ENCODE measurements at places on chromosomes 12 and 14. TPM values are rescaled to one million over a fixed set of nuclear protein-coding genes. Genes with fewer than 3 reads are reported as not detected.

OR6C74 gene
- not detected for total RNA-seq

GALNT8 gene
- not detected for total RNA-seq

C3AR1 gene
- 0.15 TPM for total RNA-seq

KRAS gene
- 27.5 TPM for total RNA-seq

- H3K4me3 ChIP-seq: no peak overlapping the region
- peaks cover 25% of the 10 kb centered on the region for H3K36me3 ChIP-seq
- DNase-seq: no peak
Observed at GRCh38 chr12:66388517-66388916, 86.2 kb downstream of the HELB start.

DNA sequence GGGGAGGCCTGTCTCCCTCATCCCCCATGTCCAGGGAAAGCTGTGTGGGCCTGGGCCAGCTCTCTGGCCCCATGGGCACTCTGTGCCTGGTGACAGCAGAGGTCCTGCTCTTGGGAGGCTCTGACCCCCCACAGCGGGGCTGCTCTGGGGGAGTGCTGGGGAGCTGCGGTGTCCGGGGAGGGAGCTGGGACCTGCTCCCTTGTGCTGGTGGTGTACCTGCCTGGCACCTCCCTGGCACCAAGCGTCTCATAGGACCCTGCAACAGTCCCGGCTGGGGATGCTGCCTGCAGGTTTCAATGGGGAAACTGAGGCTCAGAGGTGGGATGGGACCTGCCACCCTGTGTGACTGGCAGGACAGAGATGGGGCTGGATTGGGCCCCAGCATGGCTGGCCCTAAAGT lies 111.3 kb downstream of the KIF26A start:
- H3K4me1 ChIP-seq: no peaks in the 10 kb centered on the region
- no peaks in the 10 kb centered on the region for H3K36me3 ChIP-seq
- no peaks in the 10 kb centered on the region for H3K27me3 ChIP-seq
- no peak overlapping the region for H3K27ac ChIP-seq
- H3K4me3 ChIP-seq: no peak overlapping the region

GRCh38 chr12:57902478-57902969 lies 38.8 kb upstream of the ATP23 start:
- no peaks in the 10 kb centered on the region for H3K36me3 ChIP-seq
- H3K4me1 ChIP-seq: peaks cover 19% of the 10 kb centered on the region
- no peak for DNase-seq
- H3K4me3 ChIP-seq: no peak overlapping the region
- H3K27ac ChIP-seq: no peak overlapping the region

GRCh38 chr12:41992692-41993215 lies 151.9 kb downstream of the GXYLT1 start:
- H3K27ac ChIP-seq: no peak overlapping the region
- no peaks in the 10 kb centered on the region for H3K36me3 ChIP-seq
- DNase-seq: no peak
- no peak overlapping the region for H3K4me3 ChIP-seq
- H3K4me1 ChIP-seq: no peaks in the 10 kb centered on the region
- H3K27me3 ChIP-seq: no peaks in the 10 kb centered on the region

- H3K4me1 ChIP-seq: no peaks in the 10 kb centered on the region
- no peaks in the 10 kb centered on the region for H3K36me3 ChIP-seq
- H3K4me3 ChIP-seq: no peak overlapping the region
- H3K27ac ChIP-seq: no peak overlapping the region
- no peaks in the 10 kb centered on the region for H3K27me3 ChIP-seq
- no peak for DNase-seq
Observed at GRCh38 chr14:22179190-22179589, 409.8 kb downstream of the DAD1 start.

GRCh38 chr12:118641249-118641648 lies 264.9 kb downstream of the SUDS3 start:
- no peak overlapping the region for H3K4me3 ChIP-seq
- no peaks in the 10 kb centered on the region for H3K27me3 ChIP-seq
- DNase-seq: no peak
- no peaks in the 10 kb centered on the region for H3K4me1 ChIP-seq
- no peak overlapping the region for H3K27ac ChIP-seq
- H3K36me3 ChIP-seq: no peaks in the 10 kb centered on the region

GRCh38 chr12:56684745-56685359 lies 3.2 kb downstream of the PTGES3 start:
- no peaks in the 10 kb centered on the region for H3K27me3 ChIP-seq
- peaks cover 38% of the 10 kb centered on the region for H3K4me1 ChIP-seq
- H3K4me3 ChIP-seq: peak overlapping the region; percentile 1
- H3K36me3 ChIP-seq: no peaks in the 10 kb centered on the region
- DNase-seq: no peak

GRCh38 chr12:104719700-104720338 lies 238.3 kb downstream of the SLC41A2 start:
- H3K27me3 ChIP-seq: no peaks in the 10 kb centered on the region
- peak overlapping the region; percentile 27 for H3K4me3 ChIP-seq

DNA sequence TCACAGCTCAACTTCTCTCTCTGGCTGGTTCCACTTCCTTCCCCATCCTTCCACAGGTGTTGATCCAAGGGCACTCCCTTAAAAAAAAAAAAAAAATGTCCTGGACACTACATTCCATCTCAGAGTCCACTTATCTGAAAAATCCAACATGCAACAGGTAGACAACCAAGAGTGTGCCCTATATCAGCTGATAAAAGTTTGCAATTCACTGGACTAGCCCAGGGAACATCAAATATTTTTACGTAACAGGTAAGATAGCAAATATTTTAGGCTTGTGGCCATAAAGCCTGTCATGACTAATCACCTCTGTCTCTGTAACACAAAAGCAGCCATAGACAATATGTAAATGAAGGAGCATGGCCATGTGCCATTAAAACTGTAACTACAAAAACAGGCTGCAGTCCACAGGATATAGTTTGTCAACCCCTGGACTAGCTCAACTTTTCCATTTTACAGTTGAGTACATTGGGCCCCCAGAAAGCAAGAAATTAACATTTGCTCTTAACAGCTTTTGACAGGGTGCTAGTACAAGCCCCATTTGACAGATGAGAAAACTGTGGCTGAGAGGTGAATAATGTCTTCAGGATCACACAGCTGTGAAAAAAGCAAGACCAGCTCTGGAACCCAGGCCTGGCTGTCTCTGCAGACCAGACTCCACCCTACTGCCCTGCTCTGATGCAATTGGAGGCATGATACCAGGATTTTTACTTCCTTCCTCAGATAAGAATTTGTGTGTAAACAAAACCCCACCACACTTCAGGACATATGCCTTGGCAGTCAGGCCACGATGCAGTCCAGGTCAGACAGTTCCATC lies 68.9 kb downstream of the CMKLR1 start:
- H3K27ac ChIP-seq: no peak overlapping the region
- H3K27me3 ChIP-seq: no peaks in the 10 kb centered on the region
- no peaks in the 10 kb centered on the region for H3K4me1 ChIP-seq
- DNase-seq: no peak
- H3K36me3 ChIP-seq: no peaks in the 10 kb centered on the region

GRCh38 chr12:40689576-40689975 lies 2.7 kb upstream of the CNTN1 start:
- H3K27me3 ChIP-seq: peaks cover 6% of the 10 kb centered on the region
- DNase-seq: no peak
- H3K4me3 ChIP-seq: no peak overlapping the region
- H3K36me3 ChIP-seq: no peaks in the 10 kb centered on the region
- H3K4me1 ChIP-seq: peaks cover 24% of the 10 kb centered on the region

- no peak overlapping the region for H3K4me3 ChIP-seq
- H3K4me1 ChIP-seq: no peaks in the 10 kb centered on the region
Observed at GRCh38 chr12:113684908-113685782, 213.5 kb upstream of the LHX5 start.

DNA sequence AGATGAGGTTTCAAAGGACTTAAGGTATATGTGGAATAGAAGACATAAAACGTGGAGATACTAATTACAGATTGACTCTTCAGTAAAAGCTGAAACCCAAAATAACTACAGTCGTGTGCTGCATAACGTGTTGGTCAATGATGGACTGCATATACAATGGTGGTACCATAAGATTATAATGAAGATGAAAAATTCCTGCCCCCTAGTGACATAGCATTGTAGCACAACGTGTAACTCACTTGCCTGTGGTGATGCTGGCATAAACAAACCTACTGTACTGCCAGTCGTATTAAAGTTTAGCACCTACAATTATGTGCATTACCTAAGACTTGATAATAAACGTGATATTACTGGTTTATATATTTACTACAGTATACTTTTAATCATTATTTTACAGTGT lies 150.3 kb downstream of the LRRK2 start:
- H3K27me3 ChIP-seq: no peaks in the 10 kb centered on the region
- H3K27ac ChIP-seq: no peak overlapping the region
- H3K4me1 ChIP-seq: no peaks in the 10 kb centered on the region
- H3K4me3 ChIP-seq: no peak overlapping the region

All from esophagus squamous epithelium (tissue), 5 donors.